ENCODE measurements at places on chromosomes 4 and X. TPM values are rescaled to one million over a fixed set of nuclear protein-coding genes. Genes with fewer than 3 reads are reported as not detected.

GRCh38 chrX:70525733-70526132 lies 81.1 kb downstream of the DLG3 start:
- H3K27me3 ChIP-seq: no peaks in the 10 kb centered on the region
- H3K4me3 ChIP-seq: no peak overlapping the region
- H3K4me1 ChIP-seq: peaks cover 48% of the 10 kb centered on the region
- H3K27ac ChIP-seq: peak overlapping the region; percentile 39

DNA sequence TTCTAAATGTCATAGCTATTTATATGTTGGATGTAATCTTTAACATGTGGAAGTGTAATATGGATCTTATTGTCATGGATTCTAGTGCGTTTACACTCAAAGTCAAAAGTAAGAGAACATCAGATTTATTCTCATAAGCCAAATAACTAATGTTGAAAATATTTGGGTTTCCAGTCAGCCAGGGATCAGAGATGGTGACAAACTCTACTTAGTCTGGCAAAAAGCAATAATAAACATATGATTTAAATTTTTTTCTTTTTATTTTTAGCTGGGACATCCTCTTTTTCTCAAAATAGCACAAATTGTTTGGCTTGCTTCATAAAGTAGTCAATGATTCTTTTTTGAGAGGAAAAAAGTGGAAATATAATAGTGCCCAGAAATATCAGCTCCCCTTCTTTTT lies 392.3 kb downstream of the ARHGAP24 start:
- H3K36me3 ChIP-seq: no peaks in the 10 kb centered on the region
- peaks cover 38% of the 10 kb centered on the region for H3K4me1 ChIP-seq
- no peak overlapping the region for H3K27ac ChIP-seq

DNA sequence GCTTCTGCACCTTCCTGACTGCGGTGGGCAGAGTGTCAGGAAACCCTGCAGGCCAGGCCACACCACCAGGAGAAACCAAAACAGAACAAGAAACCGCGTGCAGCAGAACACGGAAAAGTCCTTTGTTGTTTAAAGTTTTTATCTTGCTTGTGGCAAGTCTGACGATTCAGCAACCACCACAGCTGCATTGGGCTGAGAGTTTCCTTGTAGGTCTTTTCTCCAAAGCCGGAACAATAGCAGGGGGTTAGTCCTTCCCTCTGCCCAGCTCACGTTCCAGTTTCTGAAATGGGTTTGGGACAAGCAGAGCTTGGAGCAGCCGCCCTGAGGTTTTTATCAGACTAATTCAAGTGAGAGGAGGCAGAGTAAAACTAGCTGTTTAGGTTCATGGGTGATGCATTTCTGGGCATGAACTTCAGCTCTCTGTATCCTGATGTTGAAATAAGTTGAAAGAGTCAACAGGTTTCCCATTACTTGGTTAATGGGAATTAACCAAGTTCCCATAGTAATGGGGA lies 216.9 kb downstream of the PTTG2 start:
- peak; percentile 87 for DNase-seq
- H3K4me1 ChIP-seq: peaks cover 24% of the 10 kb centered on the region
- no peaks in the 10 kb centered on the region for H3K36me3 ChIP-seq
- H3K27me3 ChIP-seq: no peaks in the 10 kb centered on the region
- H3K4me3 ChIP-seq: no peak overlapping the region

DNA sequence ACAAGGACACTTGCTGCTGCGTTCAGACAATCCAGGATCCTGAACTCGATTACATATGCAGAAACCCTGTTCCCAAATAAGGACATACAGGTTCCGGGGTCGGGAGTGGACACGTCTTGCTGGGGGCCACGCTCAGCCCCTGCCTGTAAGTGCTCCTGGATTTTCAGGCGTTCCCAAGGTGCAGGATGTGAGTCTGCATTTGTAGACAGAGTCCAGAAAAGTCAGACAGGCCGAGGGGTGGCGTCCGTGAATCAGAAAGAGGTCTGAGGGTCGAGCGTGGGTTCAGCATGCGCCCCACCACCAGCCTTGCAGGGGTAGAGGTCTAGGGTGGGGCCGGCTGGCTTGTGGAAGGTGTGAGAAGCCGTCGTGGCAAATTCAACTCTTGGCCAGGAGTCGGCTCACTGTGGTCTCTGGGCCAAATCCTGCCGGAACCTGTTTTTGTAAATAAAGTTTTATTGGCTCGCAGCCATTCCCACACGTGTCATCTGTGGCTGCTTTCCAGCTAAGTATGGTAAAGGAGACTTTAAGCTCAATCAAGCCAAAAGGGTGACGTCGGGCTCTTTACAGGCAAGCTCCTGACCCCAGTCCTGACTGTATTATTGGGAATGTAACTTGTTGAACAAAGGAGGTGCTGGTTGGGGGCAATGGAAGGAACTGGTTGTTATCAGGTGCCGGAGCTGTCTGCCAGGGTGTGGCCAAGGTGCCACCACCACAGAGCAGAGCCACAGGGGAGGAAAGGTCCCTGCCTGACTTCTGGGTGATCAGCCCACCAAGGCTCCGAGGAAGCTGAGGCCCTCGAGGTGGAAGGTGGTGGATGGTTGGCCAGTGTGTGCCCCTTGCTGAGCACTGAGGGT lies 7.4 kb downstream of the DOK7 start:
- H3K4me3 ChIP-seq: no peak overlapping the region
- H3K27ac ChIP-seq: peak overlapping the region; percentile 45
- peaks cover 49% of the 10 kb centered on the region for H3K4me1 ChIP-seq
- H3K36me3 ChIP-seq: no peaks in the 10 kb centered on the region
- DNase-seq: peak; percentile 86

DNA sequence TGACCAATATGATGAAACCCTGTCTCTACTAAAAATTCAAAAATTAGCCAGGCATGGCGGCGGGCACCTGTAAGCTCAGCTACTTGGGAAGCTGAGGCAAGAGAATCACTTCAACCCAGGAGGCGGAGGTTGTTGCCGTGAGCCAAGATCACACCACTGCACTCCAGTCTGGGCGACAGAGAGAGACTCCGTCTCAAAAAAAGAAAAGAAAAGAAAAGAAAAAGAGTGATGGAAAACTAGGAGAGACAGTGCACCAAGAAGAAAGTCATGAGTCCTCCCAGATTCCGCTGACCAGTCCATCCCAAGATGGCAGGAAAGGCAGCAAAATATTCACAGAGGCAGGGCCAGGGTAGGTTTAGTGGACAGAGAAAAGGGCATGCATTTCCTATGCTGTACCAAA lies 226.9 kb downstream of the ASMT start:
- H3K36me3 ChIP-seq: no peaks in the 10 kb centered on the region
- no peaks in the 10 kb centered on the region for H3K27me3 ChIP-seq
- DNase-seq: no peak

GRCh38 chr4:10949039-10949733 lies 264.6 kb upstream of the CLNK start:
- H3K27ac ChIP-seq: no peak overlapping the region
- H3K4me1 ChIP-seq: no peaks in the 10 kb centered on the region
- no peak overlapping the region for H3K4me3 ChIP-seq
- no peaks in the 10 kb centered on the region for H3K27me3 ChIP-seq
- H3K36me3 ChIP-seq: no peaks in the 10 kb centered on the region
- DNase-seq: no peak

The TMEM128 gene
- 17.1 TPM for total RNA-seq

- H3K4me1 ChIP-seq: peaks cover 13% of the 10 kb centered on the region
- no peaks in the 10 kb centered on the region for H3K27me3 ChIP-seq
- no peaks in the 10 kb centered on the region for H3K36me3 ChIP-seq
- H3K4me3 ChIP-seq: no peak overlapping the region
- H3K27ac ChIP-seq: no peak overlapping the region
These were observed 77.1 kb upstream of the UCP1 start for GRCh38 chr4:140645614-140646412.

GRCh38 chr4:8921465-8921864 lies 49.8 kb upstream of the HMX1 start:
- no peaks in the 10 kb centered on the region for H3K36me3 ChIP-seq
- no peak for DNase-seq
- no peak overlapping the region for H3K27ac ChIP-seq
- H3K27me3 ChIP-seq: peaks cover 5% of the 10 kb centered on the region
- no peaks in the 10 kb centered on the region for H3K4me1 ChIP-seq

The ANAPC4 gene
- total RNA-seq: 33.9 TPM

GRCh38 chr4:185370268-185370949 lies 25.3 kb downstream of the LRP2BP start:
- H3K27ac ChIP-seq: no peak overlapping the region
- H3K27me3 ChIP-seq: no peaks in the 10 kb centered on the region
- no peak for DNase-seq
- H3K4me3 ChIP-seq: no peak overlapping the region
- H3K4me1 ChIP-seq: no peaks in the 10 kb centered on the region

The F9 gene
- not detected for total RNA-seq

- no peaks in the 10 kb centered on the region for H3K27me3 ChIP-seq
- no peaks in the 10 kb centered on the region for H3K4me1 ChIP-seq
- no peaks in the 10 kb centered on the region for H3K36me3 ChIP-seq
- no peak overlapping the region for H3K27ac ChIP-seq
These were observed 77.5 kb upstream of the SMARCA5 start for GRCh38 chr4:143435955-143436354.

DNA sequence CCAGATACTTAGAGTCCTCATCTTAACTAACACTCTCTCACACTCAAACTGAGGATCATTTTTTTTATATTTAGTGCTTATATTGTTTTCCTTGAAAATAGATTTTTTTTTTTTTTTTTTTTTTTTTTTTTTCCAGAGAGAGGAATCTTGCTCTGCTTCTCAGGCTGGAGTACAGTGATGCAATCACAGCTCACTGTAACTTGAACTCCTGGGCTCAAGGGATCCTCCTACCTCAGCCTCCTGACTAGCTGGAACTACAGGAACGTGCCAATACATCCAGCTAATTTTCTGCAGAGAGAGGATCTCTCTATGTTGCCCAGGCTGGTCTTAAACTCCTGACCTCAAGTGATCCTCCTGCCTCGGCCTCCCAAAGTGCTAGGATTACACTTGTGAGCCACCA lies 650.3 kb upstream of the ATOH1 start:
- no peak overlapping the region for H3K27ac ChIP-seq
- no peaks in the 10 kb centered on the region for H3K27me3 ChIP-seq
- H3K36me3 ChIP-seq: no peaks in the 10 kb centered on the region
- H3K4me3 ChIP-seq: no peak overlapping the region
- no peaks in the 10 kb centered on the region for H3K4me1 ChIP-seq
- no peak for DNase-seq

The ITM2A gene
- total RNA-seq: 30.0 TPM

The NALF2 gene
- 0.66 TPM for total RNA-seq

DNA sequence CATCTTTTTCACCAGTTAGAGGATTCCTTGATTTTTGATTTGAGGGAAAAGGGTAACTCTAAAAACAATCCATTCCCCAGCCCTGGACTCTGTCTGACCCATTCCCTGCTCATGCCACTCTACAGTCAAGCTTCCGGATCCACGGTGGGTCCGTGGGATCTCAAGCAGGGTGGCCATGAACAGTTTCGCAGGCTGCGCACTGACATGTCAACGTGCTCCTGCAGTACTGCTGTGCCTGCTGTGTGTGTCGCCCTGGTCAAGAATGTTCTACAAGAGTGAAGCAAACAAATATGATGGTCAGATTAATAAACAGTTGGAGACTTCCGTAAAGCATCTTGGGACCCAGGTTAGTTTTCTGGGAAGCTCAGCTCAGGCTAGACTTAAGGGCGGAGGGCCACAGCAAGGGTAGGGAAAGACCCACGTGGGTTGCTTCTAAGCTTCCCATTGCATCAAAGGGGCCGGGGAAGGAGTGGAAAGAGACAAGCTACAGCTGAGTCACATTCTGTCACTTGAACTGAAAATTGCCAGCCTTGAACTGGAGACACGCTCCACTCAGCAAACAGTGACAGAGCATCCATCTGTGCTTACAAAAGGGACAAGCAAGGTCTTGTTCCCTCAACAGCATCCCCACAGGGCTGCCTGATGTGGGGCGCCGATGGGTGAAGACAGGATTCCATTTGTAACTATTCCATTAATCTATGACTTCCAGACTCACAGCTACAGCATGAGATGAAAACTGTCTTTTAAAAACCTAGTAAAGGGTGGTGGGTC lies 81.8 kb downstream of the MTMR1 start:
- no peak for DNase-seq
- no peaks in the 10 kb centered on the region for H3K4me1 ChIP-seq
- H3K27ac ChIP-seq: no peak overlapping the region
- no peaks in the 10 kb centered on the region for H3K36me3 ChIP-seq
- H3K4me3 ChIP-seq: no peak overlapping the region

The FAM236C gene
- total RNA-seq: not detected

DNA sequence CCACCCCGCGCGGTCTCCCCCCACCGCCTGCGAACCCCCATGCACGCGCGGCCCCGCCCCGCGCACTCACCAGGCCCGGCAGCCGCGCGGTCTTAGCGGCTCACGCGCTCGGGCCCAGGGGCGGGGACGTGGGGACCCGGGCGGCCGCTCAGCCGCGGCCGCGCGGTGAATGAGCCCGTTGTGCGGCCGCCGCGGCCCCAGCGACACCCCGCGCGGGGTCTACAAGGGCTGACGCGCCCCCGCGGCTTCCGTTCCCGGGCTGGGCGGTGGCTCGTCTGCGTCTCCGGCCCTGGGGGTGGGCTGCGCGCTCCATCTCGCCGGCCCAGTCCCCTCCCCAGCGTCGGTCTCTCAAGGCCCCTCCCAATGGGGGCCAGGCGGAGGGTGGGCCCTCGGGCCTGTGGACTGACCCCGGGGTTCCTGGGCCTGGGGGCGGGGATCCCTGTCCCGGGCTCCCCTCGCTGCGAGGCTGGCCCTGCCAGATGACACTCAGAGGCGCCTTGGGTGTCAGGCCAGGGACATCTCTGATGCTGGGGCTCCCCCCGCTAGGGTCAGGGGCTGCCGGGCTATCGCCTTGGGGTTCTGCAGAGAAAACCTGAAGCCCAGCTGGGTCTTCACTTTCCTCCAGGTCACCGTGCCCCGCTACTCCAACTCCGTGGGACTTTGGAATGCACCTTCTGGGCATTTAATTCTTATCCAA lies 4.3 kb upstream of the SLC26A1 start:
- H3K27ac ChIP-seq: no peak overlapping the region
- no peak overlapping the region for H3K4me3 ChIP-seq
- peaks cover 41% of the 10 kb centered on the region for H3K4me1 ChIP-seq
- no peaks in the 10 kb centered on the region for H3K36me3 ChIP-seq

GRCh38 chrX:119871245-119871598 lies 311 bp downstream of the RNF113A start:
- H3K36me3 ChIP-seq: no peaks in the 10 kb centered on the region
- peak overlapping the region; percentile 71 for H3K27ac ChIP-seq
- DNase-seq: no peak

The GABRG1 gene
- total RNA-seq: not detected

- no peaks in the 10 kb centered on the region for H3K36me3 ChIP-seq
- H3K27me3 ChIP-seq: no peaks in the 10 kb centered on the region
- no peak for DNase-seq
- H3K4me3 ChIP-seq: no peak overlapping the region
- no peak overlapping the region for H3K27ac ChIP-seq
These were observed 69.1 kb upstream of the PLAC1 start for GRCh38 chrX:134727363-134727762.

- H3K36me3 ChIP-seq: no peaks in the 10 kb centered on the region
- no peak for DNase-seq
- no peaks in the 10 kb centered on the region for H3K27me3 ChIP-seq
These were observed 18.2 kb downstream of the PRDM8 start for GRCh38 chr4:80215449-80216052.

The PRDX4 gene
- 409 TPM for total RNA-seq

DNA sequence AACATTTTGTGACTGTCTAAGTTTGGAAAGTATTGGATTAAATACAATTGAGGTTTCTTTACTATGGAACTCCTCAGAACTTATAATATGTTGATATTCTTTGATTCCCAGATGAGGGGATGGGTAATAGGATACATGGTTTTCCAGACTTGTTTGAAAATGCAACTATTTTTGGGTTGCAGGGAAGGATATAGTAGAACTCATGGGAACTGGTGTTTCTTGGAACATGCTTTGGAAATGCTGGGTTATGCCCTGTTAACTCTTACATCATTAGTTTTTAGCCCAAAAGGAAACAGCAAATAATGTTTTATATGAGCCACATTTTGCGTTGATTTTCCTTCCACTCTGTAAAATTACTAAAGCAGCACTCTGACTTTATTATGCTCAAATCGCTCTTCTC lies 41.9 kb downstream of the HPF1 start:
- DNase-seq: no peak
- no peak overlapping the region for H3K27ac ChIP-seq
- no peaks in the 10 kb centered on the region for H3K36me3 ChIP-seq
- no peaks in the 10 kb centered on the region for H3K27me3 ChIP-seq
